ENCODE measurements at places on chromosomes 3 and 15. TPM values are rescaled to one million over a fixed set of nuclear protein-coding genes. Genes with fewer than 3 reads are reported as not detected.

DNA sequence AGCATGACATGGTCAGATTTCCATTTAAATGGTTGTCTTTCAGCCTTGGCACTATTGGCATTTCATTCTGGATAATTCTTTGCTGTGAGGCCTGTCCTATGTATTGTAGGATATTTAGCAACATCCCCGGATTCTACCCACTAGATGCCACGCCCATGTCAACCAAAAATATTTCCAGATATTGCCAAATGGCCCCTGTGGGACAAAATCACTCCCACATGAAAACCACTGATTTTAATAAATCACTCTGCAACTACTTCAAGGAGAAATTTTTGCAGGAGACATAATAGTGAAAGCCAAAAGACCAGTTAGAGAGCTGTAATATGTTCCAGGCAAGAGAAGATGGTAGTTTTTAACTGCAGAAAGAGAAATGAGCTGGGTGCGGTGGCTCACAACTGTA is 55.9 kb upstream of the RARB start:
- DNase-seq = no peak

The GPR62 gene
- total RNA-seq = 8.2 TPM

The DAZL gene
- not detected for total RNA-seq

- no peak for DNase-seq
Observed at GRCh38 chr3:53524566-53524965, 30.2 kb downstream of the CACNA1D start.

- no peak for DNase-seq
Observed at GRCh38 chr3:188680605-188681004, 491.2 kb upstream of the TPRG1 start.

The LDHAL6B gene
- not detected for total RNA-seq

The COL6A5 gene
- total RNA-seq = 1.7 TPM

DNA sequence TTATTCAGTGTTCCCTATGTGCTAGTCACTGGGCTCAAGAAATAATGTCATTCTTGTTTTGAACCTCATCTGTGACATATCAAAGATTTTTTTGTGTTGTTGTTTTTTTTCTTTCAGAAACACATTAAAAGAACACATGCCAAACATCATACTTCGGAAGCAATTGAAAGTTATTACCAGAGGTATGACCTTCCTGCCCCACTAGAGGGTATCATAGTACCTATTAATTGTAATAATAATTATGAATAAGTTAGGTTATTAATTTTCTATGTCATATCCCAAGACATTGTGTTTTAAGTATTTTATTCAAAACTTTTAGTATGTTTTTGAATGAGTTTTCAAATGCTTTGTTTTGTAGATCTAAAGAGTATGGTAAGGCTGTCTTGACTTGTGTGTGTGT is 65.7 kb downstream of the CDIN1 start:
- no peak for DNase-seq

The ABI3BP gene
- total RNA-seq = 50.0 TPM

The TPRG1 gene
- total RNA-seq = 8.3 TPM

- no peak for DNase-seq
Observed at GRCh38 chr15:81101894-81102815, 31.9 kb upstream of the CFAP161 start.

DNA sequence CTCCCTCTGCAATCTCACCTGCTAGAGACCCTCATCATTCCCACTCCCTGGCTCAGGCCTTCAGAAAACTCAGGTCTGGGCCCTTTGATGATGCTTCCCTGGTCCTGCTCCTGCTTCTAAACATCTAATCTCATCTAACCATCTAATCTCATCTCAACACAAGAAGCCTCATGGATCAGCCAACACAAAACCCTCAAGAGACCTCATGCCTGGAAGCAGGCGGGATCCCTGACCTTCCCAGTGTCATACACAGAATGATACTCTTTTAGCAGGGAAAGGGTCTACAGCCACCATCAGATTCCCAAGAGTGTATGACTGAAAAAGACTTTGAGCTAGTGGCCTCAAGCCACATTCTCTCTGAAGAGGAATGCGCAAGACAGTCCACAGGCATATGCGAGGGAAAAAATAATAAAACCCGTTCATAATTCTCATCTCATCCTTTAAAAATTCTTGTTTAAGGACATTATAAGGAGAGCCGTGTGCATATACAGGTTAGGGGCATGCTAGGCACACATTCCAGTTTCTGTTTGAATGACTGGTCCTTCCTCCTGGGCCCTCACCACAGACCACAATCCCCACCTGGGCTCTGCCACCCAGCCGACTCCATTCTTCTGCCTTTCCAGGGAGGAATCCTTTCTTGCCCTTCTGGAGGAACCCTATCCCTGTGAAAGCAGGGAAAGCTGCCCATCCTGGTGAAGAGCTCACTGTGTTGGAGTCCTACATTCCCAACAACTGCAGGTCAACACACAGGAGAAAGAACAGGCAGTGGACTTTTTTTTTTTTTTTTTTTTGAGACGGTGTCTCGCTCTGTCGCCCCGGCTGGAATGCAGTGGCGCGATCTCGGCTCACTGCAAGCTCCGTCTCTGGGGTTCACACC is 2.2 kb downstream of the ZXDC start:
- no peak for DNase-seq

The ATP10A gene
- 1.4 TPM for total RNA-seq

- no peak for DNase-seq
Observed at GRCh38 chr3:26505399-26505798, 117.2 kb upstream of the LRRC3B start.

GRCh38 chr3:41290736-41291135 is 91.4 kb downstream of the CTNNB1 start:
- DNase-seq = no peak

DNA sequence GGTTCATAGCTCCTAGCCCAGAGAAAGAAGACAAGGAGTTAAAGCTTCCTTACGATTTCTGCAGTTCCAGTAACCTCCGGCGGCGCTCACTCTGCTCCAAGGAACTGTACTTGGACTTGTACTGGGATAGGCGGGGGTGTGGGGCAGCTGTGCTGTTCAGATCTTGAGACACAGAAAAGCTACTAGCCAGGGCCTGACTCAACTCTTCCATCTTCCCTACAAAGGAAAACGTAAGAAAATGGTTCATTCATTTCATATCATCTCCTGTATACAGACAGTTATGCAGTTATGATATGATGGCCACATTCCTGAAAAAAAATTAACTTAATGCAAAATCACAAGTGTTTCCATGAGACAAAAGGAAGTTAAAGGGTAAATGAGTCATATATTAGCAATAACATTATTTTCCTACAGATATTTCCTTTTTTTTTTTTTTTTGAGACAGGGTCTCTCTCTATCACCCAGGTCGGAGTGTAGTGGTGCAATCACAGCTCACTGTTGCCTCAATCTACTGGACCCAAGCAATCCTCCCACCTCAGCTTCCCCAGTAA is 4.6 kb downstream of the SNUPN start:
- peak; percentile 86 for DNase-seq

DNA sequence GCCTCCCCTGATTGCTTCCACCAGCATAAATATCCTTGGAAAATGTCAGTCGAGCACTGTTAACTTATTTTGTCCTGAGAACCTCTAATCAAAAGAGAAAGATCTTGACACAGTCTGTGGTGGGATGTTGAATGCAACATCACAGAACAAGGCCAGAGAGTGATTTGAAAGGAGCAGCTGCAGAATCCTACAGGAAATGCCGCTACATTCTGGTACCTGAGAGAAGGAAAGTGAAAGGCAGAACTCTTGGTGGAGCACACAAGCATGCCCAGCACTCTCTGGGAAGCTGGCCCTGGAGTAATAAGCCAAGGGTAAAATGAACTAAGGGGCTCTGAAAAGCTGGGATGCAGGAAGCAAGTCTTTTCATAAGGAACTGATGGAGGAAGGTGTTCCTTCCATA is 75.8 kb downstream of the CBLB start:
- DNase-seq = no peak

DNA sequence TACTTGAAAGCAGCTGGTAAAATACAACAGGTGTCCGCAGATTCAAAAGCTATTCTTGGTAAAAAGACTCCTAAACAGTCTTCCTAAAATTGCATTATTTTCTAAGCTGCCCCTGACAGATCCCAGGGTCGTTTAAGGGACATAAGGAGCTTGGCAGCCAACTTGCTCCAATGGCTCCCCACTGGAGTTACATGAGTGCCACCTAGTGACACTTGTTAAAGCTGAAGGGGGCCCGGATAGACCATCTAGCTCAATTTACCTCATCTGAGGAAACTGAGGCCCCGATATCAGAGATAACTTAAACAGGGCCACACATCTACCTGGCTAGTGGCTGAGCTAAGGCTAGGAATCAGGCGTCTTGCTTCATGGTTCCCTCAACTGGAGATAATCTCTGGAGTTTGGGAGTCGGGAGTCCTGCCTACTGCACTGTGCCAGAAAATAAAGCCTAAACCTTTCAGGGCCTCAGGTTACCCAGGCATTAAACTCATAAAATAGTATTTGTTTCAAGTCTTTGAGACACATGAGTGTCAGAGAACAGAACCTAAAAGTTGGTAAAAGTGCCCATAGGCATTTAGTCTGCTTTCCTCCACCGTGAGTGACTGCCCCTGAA is 6.5 kb upstream of the TBC1D23 start:
- DNase-seq = peak; percentile 47

The CERS3 gene
- not detected for total RNA-seq

The CLRN1 gene
- total RNA-seq = not detected

The TGM5 gene
- not detected for total RNA-seq

The RBPMS2 gene
- 1.5 TPM for total RNA-seq

- DNase-seq = no peak
Observed at GRCh38 chr3:48299746-48300712, 33.4 kb downstream of the SPINK8 start.

DNA sequence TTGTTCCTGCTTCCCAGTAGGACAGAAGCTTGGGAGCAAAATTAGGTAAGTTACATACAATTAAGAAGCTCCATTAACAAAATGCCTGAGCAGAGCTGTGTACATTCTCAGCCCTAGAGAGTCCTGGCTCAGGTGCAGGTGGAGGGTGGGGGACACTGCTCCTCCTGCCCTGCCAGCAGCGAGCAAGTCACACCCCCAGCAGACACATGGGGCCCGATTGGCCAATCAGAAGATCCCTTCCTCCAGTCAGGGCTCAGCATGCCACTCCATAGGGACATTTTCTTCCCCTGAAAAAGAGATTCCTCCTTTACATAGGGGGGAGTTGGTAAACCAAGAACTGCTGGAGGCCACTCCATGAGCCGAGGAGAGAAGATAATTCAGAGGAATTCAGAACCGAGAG is 62.1 kb downstream of the PLXNA1 start:
- DNase-seq = no peak

The MUC20 gene
- total RNA-seq = 0.29 TPM

DNA sequence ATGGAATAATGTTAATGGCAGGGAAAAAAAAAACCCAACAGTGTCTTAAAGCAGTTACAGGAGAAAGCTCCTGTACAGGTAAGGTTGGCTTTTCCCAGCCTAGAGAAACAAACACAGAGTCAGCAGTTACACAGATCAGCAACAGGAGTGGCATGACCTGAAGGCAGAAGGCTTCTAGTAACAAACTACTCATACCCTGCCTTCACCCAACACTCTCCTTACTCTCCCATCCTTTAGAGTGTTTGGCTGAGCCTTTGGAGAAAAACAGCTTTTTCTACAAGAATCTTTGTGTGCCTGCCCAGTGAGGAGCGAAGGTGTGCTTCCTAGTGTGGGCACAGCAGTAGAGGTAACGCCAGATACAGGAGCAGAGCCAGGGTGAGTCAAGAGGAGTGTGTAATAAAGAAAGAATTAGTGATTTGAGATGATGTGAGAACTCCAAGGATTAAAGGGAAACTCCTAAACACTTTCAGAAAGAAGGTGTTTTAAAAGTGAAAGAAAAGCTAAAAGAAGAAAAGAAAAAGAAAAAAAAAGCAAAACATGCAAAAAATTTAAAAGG is 152.7 kb downstream of the POLR2M start:
- DNase-seq = no peak

The SENP8 gene
- 0.77 TPM for total RNA-seq

DNA sequence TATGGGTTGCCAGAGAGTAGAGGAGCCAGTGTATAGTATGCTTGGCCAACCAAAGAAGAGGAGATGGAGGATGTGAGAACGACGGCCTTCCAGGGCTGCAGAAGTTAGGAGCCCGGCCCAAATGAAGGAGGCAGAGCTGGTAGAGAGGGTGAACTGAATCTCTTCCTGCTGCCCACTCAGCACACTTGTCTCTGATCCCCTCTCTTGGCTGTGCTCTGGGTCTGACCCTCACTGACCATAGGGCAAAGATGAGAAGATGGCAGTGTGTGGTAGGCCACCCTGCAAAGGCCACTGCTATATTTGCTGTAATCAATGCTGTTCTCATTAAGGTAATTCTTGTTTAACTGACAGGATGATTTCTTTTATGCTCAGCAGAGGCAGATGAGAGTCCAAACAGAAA is 256.0 kb downstream of the OCA2 start:
- DNase-seq = no peak

The SLC22A13 gene
- total RNA-seq = not detected

DNA sequence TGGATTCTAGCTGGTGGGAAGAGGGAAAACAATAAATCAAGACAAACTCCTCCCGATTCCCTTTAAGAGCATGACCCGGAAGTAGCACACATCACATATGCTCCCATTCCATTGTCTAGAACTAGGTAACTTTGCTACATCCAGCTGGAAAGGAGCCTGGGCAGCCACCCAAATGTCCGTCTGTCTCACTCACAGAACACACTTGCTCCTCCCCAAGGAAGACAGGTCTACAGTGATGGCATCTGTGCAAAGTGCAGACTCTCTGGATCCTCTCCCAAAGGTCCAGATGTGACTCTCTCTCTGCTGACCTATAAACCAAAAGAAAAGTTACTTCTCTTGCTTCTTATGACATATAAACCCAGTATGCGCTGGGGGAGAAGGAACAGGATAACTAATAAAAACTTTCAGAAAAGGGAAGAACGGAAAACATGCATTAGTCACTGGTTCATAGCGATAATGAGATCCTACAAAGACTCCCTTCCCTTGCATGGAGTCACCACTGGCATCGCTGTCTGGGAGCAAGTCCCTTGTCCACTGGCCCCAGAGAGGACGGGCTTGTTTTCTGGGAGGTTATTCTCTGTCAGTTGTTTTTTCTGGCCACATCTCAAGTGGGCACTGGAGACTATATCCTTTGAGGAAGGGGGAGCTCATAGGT is 29.8 kb upstream of the EPHB3 start:
- DNase-seq = no peak

Data from uterus (tissue), 4 donors.